ENCODE measurements at places on chromosomes 2 and 18.

DNA sequence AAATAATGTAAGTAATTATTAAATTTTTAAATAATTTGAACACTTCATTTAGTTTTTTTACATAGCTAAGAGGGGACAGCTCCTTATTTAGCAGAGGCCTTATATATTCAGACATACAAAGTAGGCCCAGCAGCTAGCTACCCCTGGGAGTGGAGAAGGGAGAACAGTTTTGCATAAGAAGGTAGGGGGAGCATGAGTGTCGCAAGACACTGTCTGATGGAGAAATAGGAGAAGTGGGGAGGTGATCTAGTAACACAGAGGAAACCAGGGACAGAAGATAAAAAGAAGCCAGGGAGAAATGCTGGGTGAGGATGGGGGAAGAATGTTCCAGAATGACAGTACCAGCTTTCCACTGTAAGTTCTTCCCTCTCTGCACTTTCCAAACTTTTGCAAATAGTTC is 16.0 kb upstream of the RGPD4 start:
- DNase-seq: no peak

DNA sequence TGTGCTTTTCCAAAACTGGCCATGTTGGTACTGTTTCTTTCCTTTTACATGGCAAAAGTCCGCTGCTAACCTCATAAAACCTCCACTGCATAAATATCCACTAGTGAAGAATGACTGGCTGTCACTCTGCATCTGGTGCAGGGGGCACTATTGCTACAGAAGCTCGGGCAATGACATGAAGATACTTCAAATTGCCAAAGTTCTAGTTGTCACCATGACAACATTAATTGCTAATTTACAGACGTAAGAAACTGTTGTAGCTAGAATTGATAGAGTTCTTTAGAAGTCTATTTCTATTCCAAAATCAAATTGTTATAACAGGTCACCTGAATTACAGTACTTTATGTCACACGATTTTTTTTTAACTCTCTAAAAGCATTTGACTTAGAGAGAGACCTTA is 845 bp downstream of the CFAP210 start:
- DNase-seq: no peak

GRCh38 chr2:53641290-53641689 is 126.3 kb upstream of the CHAC2 start:
- DNase-seq: no peak

GRCh38 chr2:100184055-100184737 is 41.8 kb upstream of the AFF3 start:
- no peak for DNase-seq

DNA sequence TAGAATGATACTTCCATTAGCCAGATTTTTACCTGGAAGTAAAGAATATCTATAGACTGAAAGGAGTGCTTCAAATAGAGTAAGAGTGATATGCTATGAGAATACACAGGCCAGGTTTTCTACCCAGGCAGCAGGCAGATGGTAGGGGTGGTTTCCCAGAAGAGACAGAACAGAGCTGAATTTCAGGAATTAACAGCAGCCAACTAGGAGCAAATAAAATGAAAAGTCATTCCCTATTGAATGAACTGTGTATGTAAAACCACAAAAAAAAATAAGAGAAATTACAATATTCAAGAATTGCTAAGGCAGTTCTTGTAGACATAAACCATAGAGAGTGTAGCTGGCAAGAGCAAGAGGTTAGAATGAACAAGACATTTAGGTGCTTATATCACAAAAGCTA is 336.8 kb downstream of the KCNJ3 start:
- DNase-seq: no peak

DNA sequence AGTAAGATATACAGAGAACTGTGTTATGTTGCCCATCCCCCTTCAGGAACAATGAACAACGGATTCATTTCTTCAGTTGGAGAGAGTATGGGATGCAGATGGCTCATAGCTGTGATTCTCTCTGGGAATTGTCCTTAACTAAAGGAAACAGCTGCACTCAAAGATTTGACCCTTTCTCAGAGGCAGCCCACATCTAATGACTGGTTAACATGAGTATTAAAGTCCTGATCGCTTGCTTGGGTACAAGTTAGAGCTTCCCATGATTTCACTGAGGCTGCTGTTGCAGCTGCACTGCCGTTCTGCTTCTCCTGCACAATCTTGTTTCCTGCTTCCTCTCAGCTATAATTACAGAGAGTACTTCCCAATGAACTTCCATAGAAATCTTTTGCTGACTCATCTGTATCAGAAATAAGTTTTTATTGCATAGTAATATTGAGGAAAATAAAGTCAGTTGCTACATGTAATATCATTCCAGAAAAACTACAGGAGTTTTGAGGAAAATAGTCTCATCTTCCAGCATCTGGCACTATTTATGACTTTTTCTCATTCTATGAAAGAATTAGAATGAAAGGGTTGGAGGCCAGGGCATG is 12.8 kb upstream of the SCN9A start:
- DNase-seq: no peak

- no peak for DNase-seq
Observed at GRCh38 chr2:239155806-239156480, 244.9 kb downstream of the HDAC4 start.

GRCh38 chr2:136093583-136093982 is 24.4 kb downstream of the CXCR4 start:
- no peak for DNase-seq

DNA sequence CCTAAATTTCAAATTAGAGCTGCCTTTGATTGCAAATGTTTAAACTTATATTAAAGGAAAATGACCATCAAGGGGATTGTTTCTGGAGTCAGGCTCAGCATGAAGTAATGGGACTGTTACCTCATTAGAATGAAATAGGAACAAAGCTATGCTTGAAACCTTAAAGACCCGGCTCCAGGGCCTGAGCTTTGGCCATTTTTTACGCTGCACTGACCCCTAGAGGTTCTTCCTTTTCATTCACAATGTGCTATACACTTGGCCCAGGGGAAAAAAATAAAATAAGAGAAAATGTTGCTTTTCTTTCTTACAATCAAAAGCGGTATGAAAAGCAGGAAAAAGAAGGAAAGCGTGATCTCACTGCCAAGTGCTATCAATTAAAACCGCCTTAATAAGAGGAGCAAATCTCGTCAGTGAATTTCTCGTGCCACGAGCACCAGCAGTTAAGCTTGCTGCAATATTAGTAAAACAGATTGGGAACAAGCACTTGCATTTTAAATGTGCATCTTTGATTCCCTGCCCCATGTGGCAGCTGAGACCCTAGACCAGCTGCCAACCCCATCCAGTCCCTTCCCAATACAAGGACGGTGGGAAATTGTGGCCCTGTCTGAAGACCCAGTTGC is 96.6 kb downstream of the MBD2 start:
- DNase-seq: no peak

GRCh38 chr2:42795841-42796301 is 3.5 kb upstream of the HAAO start:
- no peak for DNase-seq

DNA sequence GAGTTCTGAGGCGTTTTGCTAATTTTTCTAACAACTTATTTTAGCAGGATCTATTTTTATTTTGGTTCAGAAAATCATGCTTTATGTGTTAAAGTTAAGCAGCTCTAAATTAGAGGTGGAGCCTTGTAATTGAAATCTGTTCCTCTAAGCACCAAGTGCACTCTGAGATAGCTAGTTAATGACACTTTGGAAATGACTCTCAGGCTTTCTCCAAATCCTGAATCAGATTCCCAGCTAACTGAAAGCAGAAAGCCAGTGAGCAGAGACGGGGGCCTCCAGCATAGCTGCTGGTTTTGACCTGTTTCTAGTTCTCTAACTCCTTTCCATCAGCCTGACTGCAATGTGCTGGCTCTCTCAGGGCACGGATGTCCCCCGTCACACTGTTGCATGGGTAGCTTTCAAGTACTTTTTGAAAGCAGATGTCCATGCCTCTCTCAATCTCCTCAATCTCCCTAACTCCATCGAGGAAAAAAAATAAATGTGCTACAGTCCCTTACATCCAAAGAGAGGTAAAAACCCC is 326.5 kb downstream of the SATB2 start:
- DNase-seq: no peak

GRCh38 chr2:105744909-105745853 is at the start of gene NCK2:
Gene NCK2 (plus strand): TSS chr2:105744912. CDS start chr2:105855064, 110,152 bp downstream.
- no peak for DNase-seq

GRCh38 chr2:120432293-120432975 is 86.5 kb downstream of the INHBB start:
- no peak for DNase-seq

DNA sequence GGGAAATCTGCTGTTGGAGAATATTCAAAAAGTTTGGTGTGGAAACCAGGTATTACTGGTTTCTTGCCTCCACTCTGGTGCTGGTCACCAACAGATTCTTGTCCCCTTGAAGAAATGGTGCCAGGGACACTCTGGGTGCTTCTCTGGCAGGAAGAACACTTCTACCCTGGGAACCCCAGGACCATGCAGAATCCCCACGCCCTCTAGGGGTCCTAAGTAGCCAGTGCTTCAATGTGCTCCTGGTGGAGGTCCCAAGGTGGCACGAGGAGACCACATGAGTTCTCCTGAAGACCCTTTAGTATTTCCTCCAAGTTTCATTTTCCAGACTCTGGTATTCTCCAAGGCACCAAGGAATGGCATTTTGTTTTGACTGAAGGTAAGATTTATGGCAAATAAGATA is 380.6 kb downstream of the TSN start:
- DNase-seq: no peak

GRCh38 chr2:240567137-240567871 is 980 bp upstream of the RNPEPL1 start:
- DNase-seq: no peak

- DNase-seq: no peak
Observed at GRCh38 chr2:62741127-62741526, 35.6 kb downstream of the EHBP1 start.

- no peak for DNase-seq
Observed at GRCh38 chr2:3403587-3404334, 24.3 kb downstream of the TRAPPC12 start.

DNA sequence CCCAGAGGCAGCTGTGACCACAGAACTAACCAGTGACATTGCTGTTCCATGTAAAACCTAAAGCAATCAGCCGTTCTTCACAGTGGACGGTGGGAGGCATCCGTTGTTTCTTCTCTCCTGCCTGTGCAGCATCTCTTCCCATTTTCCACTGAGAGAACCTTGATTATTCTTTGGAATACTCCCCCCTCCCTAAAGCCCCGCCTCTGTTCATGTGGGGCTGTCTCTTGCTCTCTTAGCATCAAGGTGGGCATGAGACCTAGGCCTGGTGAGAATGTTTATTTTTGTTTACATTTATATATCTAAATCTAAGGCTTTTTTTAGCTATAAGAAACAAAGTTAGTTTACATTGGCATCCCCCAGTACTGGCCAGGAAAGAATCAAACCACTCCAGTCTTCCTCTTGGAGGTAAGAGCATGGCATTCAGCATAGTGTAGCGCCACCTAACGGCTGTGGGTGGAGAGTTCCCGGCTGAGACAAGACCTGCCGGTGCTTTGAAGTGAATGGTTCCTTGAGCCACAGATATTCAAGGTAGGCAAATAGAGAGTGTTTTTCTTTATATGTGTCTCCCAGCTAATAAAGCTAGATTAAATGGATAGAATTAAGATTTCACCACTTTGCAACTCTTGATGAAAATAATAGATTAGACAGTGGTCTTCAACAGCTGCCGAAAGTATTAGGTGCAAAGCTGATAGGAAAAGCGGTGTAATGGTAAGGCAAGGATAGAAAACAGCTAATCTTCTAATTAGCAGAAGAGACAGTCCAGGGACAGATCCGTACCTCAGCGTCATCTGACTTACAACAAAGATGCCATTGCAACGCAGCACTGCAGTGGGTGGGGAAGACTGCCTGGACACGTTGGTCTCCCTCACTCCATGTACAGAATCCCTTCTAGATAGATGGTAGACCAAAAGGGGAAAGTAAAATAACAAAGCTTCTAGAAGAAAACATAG is 219.6 kb upstream of the RAB12 start:
- peak; percentile 31 for DNase-seq

- no peak for DNase-seq
Observed at GRCh38 chr2:46525522-46526155, 46.3 kb downstream of the TMEM247 start.

DNA sequence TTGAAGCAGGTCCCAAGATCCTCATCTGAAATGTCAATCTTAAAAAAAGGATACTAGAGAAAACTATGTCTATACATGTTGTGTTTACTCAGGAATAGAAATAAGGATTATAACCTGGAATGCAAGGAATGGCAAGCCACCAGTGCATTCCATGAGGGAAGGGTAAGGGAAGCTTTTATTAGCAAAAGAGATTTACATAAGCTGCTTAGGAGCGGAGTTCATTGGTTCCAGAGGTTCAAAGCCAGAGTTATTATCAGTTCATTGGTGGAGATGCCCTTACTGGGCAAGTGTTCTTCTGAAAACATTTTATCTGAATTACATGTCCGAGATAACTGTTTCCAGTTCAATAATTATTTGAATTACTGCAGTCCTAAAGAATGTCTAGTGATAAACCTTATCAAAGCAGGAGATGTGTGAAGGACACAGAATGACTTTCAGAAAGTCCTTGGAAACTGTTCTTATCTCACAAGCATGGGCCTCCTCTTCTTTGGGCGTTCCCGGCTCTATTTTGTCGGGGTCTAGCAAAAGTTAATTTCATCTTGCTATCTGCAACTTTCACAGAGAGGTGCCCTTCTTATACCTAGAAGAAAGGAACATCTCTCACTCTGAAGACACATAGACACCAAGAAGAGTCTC is 23.5 kb downstream of the COMMD1 start:
- DNase-seq: no peak

DNA sequence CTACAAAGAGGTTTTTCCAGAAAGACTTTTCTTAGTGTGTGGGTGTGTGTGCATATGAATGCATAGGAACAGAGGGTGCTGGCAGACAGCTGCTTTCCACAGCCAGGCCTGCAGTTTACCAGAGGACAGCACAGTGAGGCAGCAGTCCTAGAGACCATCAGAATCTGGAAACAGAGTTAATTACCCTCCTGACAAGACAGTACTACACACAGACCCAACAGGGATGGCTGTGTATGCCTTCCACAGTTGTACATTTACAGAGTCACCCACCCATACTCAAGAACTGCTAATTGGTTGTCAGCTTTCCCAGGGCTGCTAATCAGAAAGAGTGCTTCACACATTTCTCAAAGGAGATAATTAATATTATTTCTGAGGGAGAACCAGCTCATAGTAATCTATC is 104.7 kb downstream of the FEZ2 start:
- no peak for DNase-seq

DNA sequence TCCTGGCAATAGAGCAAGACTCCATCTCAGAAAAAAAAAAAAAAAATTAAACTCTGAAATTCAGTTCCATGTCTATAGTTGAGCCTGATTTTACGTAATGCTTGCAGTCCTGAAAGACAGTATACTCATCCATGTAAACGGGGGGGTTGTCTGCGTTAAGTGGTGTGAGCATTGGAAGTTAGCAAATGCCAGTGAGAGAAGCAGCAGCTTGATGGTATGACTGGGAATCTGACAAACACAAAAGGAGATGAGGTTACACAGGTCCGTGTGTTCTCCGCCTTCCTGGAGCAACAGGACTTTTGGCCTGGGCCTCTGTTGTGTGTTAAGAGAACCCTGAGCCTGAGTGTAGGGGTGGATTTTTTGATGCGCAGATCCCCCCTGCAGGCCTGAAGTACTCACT is 82.9 kb downstream of the PRKCE start:
- DNase-seq: no peak

DNA sequence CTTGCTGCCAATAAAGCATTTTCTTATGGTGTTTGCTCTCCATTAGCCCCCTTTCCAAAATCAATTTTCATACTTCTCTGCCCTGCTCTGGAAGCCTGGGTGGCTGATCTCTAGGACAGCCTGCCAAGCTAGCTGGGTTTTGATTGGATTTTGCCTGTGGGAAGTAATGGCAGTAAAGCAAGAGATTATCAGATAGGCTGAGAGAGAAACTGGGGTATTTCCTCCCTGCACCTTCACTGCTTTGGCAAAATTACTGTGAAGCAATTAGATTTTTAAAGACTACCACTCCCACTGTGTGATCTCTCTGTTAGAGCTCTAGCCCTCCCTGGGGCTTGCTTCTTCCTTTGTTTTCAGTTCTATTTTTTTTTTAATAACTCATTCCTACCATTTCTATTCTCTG is 223.8 kb downstream of the DLGAP1 start:
- no peak for DNase-seq
